ENCODE measurements at places on chromosomes 4 and X.

GRCh38 chrX:54964766-54965497 lies 29.1 kb downstream of the PFKFB1 start:
- DNase-seq: no peak

- no peak for DNase-seq
These were observed 6.3 kb upstream of the PPEF2 start for GRCh38 chr4:75908555-75908954.

GRCh38 chrX:110989447-110989846 lies 106.5 kb upstream of the PAK3 start:
- no peak for DNase-seq

- peak; percentile 8 for DNase-seq
These were observed 43.1 kb upstream of the GPR78 start for GRCh38 chr4:8537041-8537461.

DNA sequence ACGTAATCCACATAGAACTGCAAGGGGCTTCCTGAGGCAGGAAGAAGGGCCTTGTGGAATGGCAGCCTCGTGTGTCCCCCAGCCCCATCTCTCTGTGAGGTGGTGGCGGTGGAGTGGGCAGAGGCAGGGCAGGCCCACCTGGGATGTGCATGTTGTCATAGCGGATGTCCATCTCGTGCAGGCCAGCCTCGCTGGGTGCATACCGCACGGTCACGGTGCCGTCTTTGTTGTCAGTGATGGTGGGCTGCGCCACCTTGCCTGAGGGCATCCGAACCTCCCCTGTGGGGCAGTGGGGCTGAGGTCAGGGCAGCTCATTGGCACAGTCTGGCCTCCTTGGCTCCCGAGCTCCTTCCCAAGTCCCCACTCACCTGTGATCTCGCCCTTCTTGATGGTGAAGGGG lies 20.4 kb downstream of the FLNA start:
- no peak for DNase-seq

- no peak for DNase-seq
These were observed 99.5 kb upstream of the SLC4A4 start for GRCh38 chr4:71239365-71239764.

DNA sequence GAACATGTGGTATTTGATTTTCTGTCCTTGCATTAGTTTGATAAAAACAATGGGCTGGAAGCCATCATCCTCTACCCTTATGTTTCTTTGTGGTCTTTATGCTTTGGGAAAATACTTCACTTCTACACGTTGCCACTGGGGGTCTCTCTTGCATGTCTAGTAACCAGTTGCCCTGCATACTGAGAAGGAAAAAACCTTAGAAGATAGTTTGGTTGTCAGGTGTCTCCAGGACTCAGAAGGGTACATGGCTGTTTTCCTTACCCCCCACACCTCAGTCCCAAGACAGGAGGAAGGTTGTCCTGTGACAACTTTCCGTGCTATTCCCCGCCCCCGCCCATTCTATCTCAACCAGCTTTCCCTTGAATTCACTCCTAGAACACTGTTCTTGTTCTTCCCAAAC lies 62.1 kb upstream of the LANCL3 start:
- DNase-seq: no peak

DNA sequence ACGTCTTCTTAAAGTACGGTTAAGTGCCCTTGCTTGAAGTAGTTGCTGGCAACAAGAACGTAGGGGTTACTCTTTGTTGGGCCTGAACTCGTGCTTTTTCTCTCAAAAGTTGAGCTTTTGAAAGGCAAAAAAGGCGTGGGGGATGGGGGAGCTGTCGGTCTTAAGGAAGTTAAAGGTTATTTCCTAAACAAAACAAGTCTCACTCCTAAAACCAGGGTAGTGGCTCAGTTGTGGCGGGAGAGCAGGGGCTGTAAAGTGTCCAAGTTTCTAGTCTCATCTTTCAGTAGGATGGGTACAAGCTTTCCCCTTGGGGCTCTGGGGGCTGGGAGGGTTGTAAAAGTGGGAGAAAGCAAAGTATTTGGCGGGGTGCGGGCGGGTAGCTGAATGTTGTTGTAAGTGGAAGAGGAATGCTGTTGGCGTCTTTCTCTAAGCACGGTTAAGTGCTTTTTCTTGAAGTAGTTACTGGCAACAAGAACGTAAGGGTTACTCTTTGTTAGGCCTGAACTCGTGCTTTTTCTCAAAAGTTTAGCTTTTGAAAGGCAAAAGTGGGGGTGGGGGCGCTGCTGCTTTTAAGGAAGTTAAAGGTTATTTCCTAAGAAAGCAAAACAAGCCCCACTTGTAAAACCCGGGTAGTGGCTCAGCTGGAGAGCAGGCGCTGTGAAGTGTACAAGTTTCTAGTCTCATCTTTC lies 904 bp upstream of the WDR1 start:
- DNase-seq: no peak

DNA sequence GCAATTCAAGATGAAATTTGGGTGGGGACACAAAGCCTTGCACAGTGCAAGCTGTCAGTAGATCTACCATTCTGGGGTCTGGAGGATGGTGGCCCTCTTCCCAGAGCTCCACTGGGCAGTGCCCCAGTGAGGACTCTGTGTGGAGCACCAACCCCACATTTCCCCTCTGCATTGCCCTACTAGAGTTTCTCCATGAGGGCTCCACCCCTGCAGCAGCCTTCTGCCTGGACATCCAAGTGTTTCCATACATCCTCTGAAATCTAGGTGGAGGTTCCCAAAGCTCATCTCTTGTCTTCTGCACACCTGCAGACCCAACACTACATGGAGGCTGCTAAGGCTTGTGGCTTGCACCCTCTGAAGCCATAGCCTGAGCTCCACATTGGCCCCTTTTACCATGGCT lies 402.3 kb downstream of the RAB28 start:
- DNase-seq: no peak

DNA sequence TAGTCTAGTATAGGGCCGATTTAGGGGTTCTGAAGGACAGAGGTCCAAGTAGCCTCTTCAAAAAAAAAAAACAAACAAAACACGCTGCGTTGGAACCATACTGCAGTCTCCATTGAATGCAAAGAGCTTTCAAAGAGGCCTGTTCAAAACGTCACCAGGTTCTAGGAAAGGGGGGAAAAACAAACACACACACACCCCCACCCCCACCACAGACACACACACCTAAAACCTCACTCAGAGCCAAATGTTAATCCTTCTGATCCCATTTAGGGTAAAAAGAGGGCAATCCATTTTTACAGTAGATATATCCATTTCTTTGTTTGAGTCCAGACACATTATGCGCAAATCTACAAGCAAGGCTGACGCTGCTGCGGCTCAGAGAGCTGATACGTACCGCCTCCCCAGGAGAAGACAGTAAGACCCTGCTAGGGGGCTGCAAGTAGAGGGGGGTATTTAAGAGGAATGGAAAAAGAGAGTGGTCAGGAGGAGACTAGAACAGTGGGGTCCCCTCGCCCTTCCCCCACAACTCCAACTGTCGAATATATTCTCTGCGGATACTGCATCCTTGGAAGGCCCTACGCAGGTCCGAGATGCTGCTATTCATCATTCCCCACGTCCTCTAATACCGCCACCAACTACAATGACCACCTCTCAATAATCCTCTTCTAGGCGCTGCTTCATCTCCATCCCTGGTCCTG lies 1.3 kb downstream of the NKRF start:
- no peak for DNase-seq

DNA sequence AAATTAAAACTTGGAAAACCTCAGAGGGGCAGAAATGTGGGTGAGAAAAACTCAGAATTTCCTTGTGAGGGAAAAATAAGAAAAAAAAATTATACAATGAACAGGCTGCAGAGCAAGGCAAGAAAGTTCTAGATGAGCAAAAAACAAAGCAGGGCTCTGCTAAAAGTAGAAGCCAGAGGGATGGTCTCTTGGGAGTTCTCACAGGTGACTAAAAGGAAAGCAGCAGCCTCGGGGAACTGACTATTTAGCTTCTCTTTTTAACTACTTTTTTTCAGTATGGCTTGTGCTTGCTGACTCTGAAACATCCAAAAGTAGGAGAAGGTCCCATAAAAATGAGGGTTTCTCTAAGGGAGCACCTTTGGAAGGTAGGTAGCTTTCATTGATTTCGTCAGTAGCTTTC lies 36.4 kb downstream of the PCDH19 start:
- DNase-seq: no peak

- peak; percentile 56 for DNase-seq
These were observed 47.7 kb upstream of the AFAP1 start for GRCh38 chr4:7987148-7987989.

GRCh38 chrX:107676559-107677378 lies 48.5 kb downstream of the PRPS1 start:
- no peak for DNase-seq

- DNase-seq: no peak
These were observed 441.3 kb upstream of the SMIM31 start for GRCh38 chr4:164312671-164313070.

DNA sequence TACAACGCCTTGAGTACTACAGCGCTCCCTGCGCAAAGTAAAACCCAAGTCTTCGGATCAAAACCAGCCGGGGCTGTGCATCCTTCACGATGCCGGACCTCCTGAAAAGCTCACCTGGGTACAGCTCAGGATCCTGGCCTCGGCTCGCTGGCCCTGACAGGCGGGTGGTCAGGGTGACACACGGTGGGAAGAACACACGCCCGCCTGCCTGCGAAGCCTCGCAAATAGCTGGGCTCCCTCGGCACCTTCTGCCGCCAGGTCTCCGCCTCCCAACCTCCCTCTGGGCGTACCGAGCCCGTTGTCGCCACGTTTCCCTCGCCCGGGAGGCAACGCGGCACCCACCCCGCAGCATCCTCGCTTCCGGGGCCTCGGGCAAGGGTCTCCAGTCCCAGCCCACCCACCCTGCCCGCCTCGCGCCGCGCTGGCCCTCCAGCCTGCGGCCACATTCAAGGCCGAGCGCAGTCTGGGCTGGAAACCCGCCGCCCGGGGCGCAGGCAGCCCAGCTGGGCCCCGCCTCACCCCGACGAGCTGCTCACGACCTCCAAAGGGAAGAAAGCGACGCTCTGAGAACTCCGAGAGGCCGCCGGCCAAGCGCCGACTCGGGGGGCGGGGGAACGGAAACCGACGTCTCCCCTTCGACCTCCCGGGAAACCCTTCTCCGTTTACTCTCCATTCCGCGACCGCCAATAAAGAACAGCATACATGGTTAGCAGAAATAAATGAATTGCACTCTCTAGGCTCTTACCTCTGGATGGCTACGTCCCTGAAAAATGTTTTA lies 511 bp downstream of the PPM1K start:
- DNase-seq: peak; percentile 51

- no peak for DNase-seq
These were observed 3.9 kb upstream of the PDE6B start for GRCh38 chr4:621296-622070.

GRCh38 chr4:116636917-116637316 lies 448.5 kb downstream of the TRAM1L1 start:
- DNase-seq: no peak

DNA sequence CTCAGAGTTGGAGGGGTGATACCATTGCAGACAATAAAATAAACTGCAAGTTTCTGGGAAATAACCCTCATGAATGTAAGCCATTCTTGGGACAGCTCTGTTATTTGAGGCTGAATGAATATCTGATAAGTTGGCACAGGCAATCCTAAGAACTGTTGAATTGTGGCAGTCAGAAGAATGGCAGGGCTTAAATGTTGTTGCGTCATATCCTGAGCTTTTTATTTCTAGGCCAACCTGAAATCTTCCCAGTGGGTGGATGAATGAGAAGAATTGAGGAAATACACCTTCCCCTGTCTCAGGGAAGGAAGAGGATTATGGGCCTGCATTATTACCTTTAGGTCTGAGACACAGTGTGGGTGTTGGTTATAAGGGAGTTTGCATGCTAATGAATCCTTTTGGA lies 64.4 kb upstream of the C4orf54 start:
- DNase-seq: no peak

- DNase-seq: no peak
These were observed 17.6 kb upstream of the CC2D2A start for GRCh38 chr4:15451866-15452765.

GRCh38 chrX:23612846-23613245 lies 54.4 kb upstream of the PRDX4 start:
- DNase-seq: no peak

- no peak for DNase-seq
These were observed 9.3 kb downstream of the CETN2 start for GRCh38 chrX:152821145-152821765.

GRCh38 chr4:94334476-94334875 lies 8.2 kb downstream of the HPGDS start:
- no peak for DNase-seq

DNA sequence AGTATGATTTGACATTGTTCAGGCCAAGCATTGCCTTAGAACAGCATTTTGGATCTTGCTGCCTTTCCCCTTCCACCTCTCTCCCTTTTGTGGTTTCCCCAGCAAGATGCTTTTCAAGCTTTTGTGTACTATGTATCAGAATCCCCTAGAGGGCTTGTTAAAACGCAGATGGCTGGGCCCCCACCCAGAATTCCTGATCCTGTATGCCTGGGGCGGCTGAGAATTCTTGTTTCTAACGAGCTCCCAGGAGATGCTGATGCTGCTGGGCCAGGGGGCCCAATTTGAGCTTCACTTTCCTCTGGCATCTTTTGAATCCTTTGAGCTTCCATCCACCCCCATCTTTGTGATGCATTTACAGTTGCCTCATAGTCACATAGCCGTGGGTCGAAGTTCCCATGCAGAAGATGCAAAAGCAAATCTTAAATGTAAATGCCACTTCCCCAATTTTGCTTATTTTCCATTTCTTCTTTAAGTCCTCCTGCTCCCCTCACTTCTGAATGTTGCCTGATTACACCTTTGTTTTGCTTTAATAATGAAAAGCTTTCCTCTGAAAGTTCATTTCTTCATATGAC lies 18.5 kb downstream of the HCCS start:
- no peak for DNase-seq

DNA sequence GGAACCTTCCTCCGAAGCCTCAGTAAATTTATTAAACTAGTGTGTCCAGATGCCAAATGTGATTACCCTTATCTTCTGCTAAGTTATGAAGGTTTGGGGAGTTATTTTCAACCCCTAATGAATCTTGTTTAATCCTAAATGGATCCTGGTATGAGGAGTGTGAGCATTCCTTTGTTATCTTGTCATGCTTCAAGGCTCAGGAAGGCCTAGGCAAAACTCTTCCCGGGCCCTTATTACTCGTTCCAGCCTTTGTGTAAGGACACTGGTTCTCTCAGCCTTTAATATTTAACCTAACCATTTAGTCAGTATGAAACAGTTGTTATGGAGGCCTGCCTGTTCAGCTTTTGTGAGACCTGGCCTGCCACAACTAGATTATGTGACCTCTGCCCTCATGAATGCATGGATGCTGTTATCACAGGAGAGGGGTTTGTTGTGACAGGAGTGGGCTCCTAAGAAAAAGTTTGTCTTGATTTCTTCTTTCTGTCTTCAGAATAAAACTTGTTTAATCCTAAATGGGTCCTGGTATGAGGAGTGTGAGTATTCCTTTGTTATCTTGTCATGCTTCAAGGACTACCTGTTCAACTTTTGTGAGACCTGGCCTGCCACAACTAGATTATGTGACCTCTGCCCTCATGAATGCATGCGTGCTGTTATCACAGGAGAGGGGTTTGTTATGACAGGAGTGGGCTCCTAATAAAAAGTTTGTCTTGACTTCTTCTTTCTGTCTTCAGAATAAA lies 181.7 kb downstream of the SLC39A8 start:
- no peak for DNase-seq

- no peak for DNase-seq
These were observed 631.5 kb downstream of the PCDH7 start for GRCh38 chr4:31351695-31352094.

Measured in NCI-H1092 (cell line).